ENCODE measurements at places on chromosomes 7 and 10. TPM values are rescaled to one million over a fixed set of nuclear protein-coding genes. Genes with fewer than 3 reads are reported as not detected.

DNA sequence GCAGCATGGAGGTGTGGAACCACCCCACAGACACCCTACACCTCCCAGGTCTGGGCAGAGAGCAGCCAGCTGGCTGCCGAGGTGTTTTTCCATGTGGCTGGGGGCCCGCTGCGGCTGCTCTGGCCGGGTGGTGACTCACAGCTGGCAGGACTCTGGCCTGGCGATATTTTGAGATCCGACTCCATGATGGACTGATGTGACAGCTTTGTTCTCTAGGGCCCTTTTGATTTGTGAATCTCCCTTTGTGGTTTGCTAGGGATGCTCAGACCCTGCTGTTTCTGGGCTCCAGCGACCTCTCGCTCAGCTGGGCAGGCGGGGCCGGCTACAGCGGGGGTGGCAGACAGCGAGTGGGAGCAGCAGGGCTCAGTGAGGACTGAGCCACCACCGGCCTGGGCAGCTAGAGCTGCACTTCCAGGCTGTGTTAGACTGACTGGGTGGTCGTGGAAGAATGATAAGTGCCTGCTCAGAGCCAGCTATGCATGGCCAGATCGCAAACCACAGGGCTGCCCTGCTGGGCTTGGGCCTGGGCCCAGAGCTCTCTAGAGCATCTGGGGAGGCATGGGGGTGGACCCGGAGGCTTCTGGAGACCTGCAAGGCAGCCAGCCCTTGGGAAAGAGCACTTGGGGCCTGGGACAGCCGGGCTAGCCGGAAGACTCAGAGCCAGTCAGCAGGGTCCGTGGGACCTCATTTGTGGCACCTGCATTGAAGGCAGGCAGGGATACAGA lies 46.2 kb upstream of the GDF10 start:
- DNase-seq: no peak

DNA sequence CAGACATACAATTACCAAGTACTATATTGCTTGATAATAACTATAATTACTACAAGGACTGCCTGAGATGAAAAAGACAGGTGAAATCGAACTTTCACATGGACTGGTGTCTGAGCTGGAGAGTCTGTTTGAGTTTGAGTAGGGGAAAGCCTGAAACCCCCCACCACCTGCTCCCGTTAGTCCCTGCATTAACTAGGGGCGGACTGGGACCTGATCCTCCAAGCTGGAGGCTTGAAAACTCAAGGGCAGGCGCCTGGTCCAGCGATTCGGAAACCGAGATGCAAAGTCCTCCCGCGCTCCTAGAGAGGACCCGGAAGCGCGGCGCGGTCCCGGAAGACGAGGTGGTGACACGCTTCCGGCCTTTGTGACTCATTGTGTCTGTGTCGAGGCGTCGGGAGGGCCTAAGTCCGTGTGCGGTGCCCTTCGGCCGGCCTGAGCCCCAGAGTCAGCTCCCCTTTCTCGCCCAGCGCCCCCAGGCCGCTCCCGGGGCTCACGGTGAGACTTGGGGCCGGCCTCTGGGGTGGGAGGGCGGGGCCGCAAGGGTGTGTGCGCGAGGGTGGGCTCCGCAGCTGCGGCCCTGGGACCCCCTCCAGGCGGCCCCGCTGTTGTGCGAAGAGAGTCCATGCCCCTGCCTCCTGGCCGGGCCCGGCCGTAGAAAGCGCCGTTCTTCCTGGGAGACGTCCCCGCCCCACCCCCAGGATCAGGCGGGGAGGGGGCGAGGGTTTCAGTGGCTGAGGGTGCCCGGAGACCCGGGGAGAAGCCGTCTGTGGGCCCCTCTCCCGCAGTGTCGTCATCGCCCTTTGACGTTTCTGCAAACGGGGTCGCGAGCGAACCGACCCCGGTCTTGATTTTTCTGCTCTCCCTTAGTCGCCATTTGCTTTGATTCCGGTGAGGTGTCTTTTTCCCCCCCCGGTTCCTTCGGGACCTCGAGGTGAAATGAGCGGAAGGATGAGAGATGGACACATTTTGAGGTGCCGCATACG lies at the start of gene ZKSCAN1:
TSS of gene ZKSCAN1 (plus strand) at position 365 of the 983 bp plus-strand sequence. CDS start 7,911 bp downstream, outside the sequence.
- DNase-seq: peak; percentile 90

LLCFC1 gene
- not detected for total RNA-seq

DNA sequence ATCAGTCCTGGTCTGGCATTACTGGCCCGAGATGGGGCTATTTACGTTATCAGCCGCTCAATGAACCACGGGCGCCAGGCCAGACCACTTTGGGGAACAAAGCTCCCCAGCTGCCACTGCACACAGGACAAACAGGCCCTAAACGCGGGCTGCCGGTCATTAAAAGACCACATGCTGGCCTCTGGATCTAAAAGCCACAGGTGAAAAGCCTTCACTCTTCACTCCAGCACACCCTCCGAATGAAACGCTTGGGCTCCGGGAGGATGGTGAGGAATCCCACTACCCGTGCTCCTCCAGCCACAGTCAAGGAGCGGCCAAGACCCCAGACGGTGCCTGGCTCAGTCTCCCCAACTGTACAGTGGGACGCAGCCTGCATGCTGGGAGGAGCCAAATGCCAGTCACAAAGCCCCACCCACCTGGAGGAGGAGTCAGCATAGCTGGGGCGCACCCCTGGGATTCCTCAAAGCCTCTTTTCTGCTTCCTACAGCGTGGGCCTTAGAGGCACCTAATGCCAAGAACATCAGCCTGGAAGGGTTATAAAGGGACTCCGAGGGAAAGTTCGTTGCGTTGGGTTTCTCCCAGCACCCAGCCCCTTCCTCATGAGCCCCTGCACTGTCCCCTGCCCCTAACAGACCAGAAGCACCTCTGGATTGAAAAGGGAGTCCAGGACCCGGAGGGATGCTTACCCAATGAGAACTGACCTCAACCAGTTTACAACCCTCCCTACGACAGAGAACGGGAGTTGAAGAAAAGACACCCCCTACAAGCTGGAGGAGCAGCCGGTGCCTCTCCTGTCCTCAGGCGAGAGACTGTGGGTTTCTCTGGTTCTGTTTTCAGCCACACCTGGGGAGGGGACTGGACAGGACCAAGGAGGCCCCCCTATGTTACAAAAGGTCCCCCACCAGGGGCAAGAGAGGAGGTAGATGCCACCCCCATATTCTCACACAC lies 4.7 kb downstream of the PDGFA start:
- DNase-seq: peak; percentile 82

DNA sequence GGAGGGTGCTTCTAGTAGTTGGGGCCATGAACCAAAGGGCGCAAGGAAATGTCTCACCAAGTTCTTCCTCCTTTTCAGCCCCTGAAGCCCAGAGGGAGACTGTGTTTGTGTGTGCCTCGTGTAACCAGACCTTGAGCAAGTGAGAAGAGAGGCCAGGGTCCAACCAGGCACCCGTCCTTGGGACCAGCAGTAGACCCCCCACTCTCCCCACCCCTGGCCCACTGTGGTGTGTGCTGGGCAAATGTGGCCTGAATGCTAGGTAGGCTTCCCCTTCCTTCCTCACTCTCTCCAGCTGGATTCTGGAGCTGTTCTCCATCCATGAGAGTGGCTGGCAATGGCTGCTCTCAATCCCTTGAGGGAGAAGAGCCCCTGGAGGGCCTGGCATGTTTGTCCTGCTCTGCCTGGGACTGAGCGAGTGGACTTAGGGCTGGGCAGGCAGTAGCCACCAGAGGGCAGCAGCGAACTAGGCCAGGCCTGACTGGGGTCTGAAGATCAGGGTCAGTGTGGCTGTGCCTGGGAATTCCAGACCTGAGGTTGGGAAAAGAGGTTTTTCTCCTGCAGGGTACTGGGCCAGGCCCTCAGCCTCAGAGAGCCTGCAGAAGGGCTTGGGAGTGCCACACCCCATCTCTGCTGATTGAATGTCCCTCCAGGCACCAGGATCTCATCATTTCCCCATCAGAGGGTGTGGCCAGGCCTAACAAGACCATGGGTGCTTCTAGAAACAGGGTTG lies 12.5 kb downstream of the SFRP5 start:
- DNase-seq: peak; percentile 72

DNA sequence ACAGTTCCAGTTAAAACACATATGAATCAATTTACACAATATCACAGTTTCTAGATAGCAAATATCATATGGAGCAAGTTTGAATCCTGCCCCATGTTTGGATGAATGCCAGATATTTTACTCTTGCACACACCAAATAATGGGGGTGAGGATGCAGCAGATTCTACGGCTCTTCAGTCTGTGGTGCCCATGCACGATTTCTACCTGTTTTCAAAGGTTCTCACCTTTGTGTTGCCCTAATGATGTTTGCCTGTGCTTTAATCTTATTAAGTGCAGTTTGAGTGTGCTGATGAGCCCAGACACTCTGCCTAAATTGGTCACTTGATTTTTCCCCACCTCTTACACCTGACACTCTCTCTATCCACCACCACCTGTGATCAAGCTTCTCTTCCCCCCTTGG lies 119.6 kb downstream of the NPY start:
- no peak for DNase-seq

NUPR2 gene
- total RNA-seq: 1.4 TPM

GRCh38 chr10:95196046-95196445 lies 2.0 kb downstream of the ACSM6 start:
- DNase-seq: no peak

- DNase-seq: no peak
Measured at GRCh38 chr7:139321071-139321745, 19.9 kb upstream of the FMC1 start.

GRCh38 chr10:98370831-98371820 lies 43.9 kb downstream of the PYROXD2 start:
- no peak for DNase-seq

- DNase-seq: no peak
Measured at GRCh38 chr7:148256433-148256832, 334.1 kb upstream of the C7orf33 start.

- no peak for DNase-seq
Measured at GRCh38 chr7:32150589-32150988, 80.4 kb upstream of the PDE1C start.

DNA sequence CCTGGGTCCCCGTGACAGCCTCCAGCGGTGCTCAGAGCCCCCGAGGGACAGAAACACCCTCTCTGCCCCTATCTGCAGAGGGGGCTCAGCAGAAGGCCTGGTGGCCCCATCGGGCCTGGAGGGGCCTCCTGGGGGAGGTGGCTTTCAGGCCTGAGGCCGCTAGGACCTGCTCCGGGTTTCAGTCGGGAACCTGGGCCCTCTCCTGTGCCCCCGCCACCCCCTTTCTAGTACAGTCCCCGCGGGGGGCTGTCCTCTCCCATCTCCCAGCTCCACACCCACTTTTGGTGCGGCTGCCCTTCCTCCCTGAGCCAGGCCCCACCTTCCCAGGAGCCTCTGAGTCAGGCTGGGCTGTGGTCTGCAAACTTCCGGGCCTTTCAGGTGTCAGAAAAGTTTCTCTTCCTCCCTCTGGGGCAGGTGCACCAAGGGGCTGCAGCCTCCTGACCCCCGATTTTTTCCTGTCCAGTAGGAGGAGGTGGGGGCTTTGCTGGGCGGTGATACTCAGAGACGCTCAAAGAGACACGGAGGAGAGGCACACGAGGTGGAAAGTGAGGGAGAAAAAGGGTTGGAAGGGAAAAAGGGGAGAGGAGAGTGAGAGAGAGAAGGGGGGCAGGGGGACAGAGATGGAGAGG lies 692 bp downstream of the CARD11 start:
- DNase-seq: peak; percentile 29

GRCh38 chr7:115221456-115221855 lies 299.6 kb downstream of the MDFIC start:
- no peak for DNase-seq

- DNase-seq: no peak
Measured at GRCh38 chr10:4780091-4780490, 45.9 kb upstream of the AKR1E2 start.

GRCh38 chr7:1640376-1641172 lies 29.5 kb upstream of the ELFN1 start:
- DNase-seq: no peak

DNA sequence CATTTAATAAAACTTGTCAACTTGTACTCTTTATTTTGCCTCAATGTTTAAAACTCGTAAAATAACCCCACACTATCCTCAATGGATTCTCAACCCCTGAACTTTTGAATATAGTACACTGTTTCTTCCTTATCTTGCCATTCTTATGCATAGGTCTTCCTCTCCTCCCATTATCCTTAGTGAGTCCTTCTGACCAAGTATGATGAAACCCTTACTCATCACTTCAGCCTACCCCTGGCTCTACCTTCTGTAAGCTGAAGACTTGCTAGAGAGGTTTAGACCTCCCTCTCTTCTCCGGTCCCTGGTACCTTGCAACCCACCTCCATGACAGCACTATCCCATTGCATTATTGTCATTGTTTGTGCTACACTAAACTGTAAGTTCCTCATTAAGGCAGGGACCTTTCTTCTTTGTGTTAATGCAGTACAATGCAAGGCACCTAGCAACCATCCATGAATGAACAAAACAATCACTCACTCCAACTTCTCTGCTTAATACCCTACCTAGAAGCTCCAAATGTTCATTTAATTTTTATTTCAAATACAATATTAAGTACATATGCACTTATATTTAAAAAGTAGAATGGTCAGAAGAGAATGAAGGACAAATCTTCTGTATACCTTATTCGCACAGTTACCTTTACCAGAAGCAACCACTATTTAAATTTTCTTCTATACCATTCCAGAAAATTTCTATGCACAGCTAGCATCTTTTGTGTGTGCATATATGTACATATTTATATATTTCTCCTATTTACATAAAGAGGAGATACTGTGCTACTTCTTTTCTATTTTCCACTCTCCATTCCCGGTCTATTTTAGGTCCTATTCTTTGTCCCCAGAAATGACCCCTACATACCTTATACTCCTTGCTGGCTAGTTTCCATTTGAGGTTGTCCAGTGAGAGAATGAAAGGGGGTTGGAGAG lies 77.5 kb downstream of the SLC16A9 start:
- no peak for DNase-seq

GRCh38 chr10:101782811-101783735 lies at the start of gene NPM3:
Gene NPM3, minus strand, starts transcription at chr10:101783446. Its CDS starts 56 bp downstream, at chr10:101783390.
- peak; percentile 86 for DNase-seq

GRCh38 chr10:13400196-13400965 lies 52.3 kb upstream of the SEPHS1 start:
- DNase-seq: no peak

- no peak for DNase-seq
Measured at GRCh38 chr7:25770235-25770634, 381.8 kb upstream of the NFE2L3 start.

OR6B1 gene
- not detected for total RNA-seq

TRIL gene
- 2.0 TPM for total RNA-seq

- DNase-seq: no peak
Measured at GRCh38 chr10:2772135-2772534, 295.2 kb upstream of the PFKP start.

RBM20 gene
- total RNA-seq: 1.9 TPM

- no peak for DNase-seq
Measured at GRCh38 chr7:156493942-156494341, 146.6 kb upstream of the RNF32 start.

DNA sequence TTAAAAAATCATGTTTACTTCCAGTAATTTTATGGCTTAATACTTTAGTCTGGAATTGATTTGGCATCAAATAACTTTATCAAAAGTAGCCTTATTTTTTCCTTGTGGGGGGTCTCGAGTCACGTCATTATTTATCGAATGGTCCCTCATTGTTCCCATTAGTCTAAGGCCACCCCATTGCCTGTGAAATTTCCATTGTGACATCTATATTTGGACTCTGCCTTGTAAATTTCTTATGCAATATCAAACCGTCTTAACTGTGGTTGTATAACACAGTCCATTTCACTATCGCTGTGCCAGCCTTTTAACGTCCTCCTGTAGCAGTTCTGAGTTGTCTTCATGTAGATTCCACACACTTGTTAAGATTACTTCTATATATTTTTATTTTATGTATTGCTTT lies 103.9 kb upstream of the RET start:
- DNase-seq: no peak

GRCh38 chr7:23968791-23969190 lies 258.8 kb downstream of the STK31 start:
- no peak for DNase-seq
